Testis (tissue), 5 donors: ENCODE measurements at places on chromosomes 3 and 15. TPM values are rescaled to one million over a fixed set of nuclear protein-coding genes. Genes with fewer than 3 reads are reported as not detected.

Gene CHRD
- 4.3 TPM for total RNA-seq

Gene CSPG5
- total RNA-seq, result 2.4 TPM

Gene SERPINI2
- 0.25 TPM for total RNA-seq

Gene VGLL3
- total RNA-seq, result 14.3 TPM

Gene SLC24A5
- total RNA-seq, result not detected

Gene MYZAP
- 3.3 TPM for total RNA-seq

Gene ZMAT3
- total RNA-seq, result 13.3 TPM

Gene SPSB4
- total RNA-seq, result 10.8 TPM

Gene CADPS
- 56.4 TPM for total RNA-seq

Gene TRIM42
- 12.5 TPM for total RNA-seq

Gene CORO2B
- 1.4 TPM for total RNA-seq

Gene SPTBN5
- 3.1 TPM for total RNA-seq

Gene FETUB
- total RNA-seq, result not detected

Gene CX3CR1
- total RNA-seq, result 2.0 TPM

Gene GHRL
- total RNA-seq, result 0.50 TPM

Gene GOLGA8Q
- 7.5 TPM for total RNA-seq

Gene FOXB1
- 0.56 TPM for total RNA-seq

Gene C3orf49
- 0.93 TPM for total RNA-seq

Gene NKIRAS1
- 41.1 TPM for total RNA-seq

Gene SLC9C1
- 3.0 TPM for total RNA-seq

Gene DUOX1
- total RNA-seq, result 5.7 TPM

Gene SGO1
- total RNA-seq, result 10.0 TPM

Gene ACTRT3
- total RNA-seq, result 47.4 TPM

Gene TNFSF10
- 8.1 TPM for total RNA-seq

Gene SLC9A9
- 6.6 TPM for total RNA-seq

Gene VEPH1
- 2.7 TPM for total RNA-seq

Gene CPNE4
- total RNA-seq, result 4.5 TPM

Gene PLSCR2
- total RNA-seq, result 9.4 TPM

Gene XCR1
- total RNA-seq, result 0.16 TPM
